ENCODE measurements at places on chromosomes 6 and 20.

DNA sequence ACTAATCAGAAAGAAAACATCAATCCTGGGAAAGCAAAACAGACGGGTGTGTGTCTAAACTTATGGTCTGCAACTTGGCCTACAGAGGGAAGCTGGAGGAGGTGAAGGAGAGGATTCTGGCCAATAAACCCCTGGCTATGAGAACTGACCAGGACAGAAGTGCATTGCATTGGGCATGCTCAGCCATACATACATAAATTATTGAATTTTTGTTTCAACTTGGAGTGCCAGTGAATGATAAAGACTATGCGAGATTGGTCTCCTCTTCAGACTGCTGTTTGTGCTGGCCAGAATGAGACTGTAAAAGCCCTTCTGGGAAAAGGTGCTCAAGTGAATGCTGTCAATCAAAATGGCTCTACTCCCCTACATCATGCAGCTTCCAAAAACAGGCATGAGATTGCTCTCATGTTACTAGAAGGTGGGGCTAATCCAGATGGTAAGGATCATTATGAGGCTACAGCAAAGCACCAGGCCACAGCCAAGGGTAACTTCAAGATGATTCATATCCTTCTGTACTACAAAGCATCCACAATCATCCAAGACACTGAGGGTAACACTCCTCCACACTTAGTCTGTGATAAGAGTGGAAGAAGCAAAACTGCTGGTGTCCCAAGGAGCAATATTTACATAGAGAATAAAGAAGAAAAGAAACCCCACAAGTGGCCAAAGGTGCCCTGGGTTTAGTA, 17.4 kb downstream of the ADNP start:
- DNase-seq, result peak; percentile 68

DNA sequence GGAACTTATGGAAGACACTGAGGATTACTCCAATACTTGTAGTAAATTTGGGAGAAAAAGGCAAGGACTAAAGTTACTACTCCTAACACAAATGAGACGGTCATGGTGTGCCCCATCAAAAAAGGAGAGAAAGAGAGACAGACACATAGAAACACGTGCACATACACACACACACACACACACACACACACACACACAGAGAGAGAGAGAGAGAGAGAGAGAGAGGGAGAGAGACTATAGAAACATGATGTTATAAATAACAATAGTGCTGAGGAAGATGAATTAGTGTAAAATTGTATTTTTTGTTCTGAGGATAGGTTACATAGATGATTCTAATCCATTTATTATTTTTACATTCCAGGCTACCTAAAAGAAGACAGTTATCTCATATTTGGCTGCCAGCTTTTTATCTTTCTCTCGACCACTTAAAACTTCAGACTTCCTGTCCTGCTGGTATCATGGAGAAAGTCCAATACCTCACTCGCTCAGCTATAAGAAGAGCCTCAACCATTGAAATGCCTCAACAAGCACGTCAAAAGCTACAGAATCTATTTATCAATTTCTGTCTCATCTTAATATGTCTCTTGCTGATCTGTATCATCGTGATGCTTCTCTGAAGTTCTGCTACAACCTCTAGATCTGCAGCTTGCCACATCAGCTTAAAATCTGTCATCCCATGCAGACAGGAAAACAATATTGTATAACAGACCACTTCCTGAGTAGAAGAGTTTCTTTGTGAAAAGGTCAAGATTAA, 10.5 kb downstream of the PLN start:
- peak; percentile 57 for DNase-seq

GRCh38 chr20:21505161-21505809, 8.6 kb downstream of the NKX2-2 start:
- DNase-seq, result peak; percentile 85

GRCh38 chr6:40988634-40989033, 50.4 kb downstream of the UNC5CL start:
- no peak for DNase-seq

- no peak for DNase-seq
These were observed 4.2 kb downstream of the SLC17A3 start for GRCh38 chr6:25869840-25870239.

DNA sequence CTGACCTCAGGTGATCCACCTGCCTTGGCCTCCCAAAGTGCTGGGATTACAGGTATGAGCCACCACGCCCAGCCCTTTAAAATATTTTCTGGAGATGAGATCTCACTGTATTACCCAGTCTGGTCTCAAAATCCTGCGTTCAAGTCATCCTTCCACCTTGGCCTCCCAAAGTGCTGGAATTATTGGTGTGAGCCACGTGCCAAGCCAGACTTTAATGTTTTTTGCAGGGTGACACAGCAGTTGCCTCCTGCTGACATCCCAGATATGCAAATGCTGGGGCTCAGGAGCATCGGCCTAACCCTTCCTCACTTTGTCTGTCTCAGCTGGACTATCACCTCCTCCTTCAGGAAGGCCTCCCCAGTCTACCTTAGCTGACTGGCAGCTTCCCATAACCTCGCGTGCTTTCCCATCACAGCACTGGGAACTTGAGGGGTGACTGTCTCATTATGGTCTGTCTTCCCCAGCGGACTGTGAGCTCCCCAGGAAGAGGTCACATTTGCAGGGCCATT, 14.3 kb upstream of the ID1 start:
- DNase-seq, result no peak

GRCh38 chr20:19812056-19812455, 54.0 kb downstream of the RIN2 start:
- DNase-seq, result no peak

- DNase-seq, result no peak
These were observed 374.8 kb downstream of the QKI start for GRCh38 chr6:163789199-163789810.

- DNase-seq, result peak; percentile 17
These were observed 36.0 kb upstream of the MPC1 start for GRCh38 chr6:166418691-166419143.

- no peak for DNase-seq
These were observed 212.2 kb downstream of the ARHGAP18 start for GRCh38 chr6:129497481-129498441.

GRCh38 chr6:35011096-35012041, 122.3 kb downstream of the ANKS1A start:
- DNase-seq, result peak; percentile 73

DNA sequence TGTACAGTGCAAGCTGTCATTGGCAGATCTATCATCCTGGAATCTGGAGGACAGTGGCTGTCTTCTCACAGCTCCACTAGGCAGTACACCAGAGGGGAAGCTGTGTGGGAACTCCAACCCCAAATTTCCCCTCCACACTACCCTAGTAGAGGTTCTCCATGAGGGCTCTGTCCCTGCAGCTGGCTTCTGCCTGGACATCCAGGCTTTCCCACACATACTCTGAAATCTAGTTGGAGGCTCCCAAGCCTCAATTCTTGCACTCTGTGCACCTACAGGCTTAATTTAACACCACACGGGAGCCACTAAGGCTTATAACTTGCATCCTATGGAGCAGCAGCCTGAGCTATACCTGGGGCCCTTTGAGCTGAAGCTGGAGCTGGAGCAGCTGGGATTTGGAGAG, 43.0 kb upstream of the TRIM39 start:
- DNase-seq, result no peak

GRCh38 chr6:73798592-73798991, 102.6 kb downstream of the CD109 start:
- peak; percentile 52 for DNase-seq
